Astrocyte of the cerebellum (primary cell): ENCODE measurements at places on chromosomes 7 and 10.

- no peak for DNase-seq
Measured at GRCh38 chr7:23894892-23895569, 185.0 kb downstream of the STK31 start.

DNA sequence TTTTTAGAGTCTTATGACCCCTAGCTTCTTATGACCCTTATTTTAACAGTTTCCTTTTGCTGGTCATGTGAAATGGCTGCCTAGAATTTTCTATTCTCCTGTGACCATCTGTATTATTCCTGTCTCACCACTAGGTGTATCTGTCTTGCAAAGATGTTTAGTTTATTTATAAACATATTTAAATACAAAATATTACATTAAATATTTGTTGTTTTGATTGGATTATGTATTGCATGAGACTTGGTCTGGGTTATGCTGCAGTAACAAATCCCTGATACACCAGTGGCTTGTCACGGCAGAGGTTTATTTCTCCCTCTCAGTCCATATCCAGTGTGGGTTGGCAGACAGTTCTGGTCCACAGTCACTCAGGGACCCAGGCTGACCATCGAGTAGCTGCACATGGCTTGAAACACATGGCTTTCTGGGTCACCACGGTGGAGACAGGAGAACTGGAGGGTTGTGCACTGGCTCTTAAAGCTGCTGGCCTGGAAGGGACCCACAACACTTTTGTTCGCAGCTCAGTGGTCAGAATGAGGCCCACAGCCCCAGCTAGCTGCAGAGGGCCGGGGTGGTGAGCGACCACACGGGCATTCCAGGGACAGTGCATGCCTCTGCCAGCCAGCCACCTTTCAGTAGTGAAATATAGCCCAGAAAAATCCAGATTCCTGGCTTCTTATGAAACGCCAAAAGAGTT lies 7.4 kb downstream of the RASSF4 start:
- DNase-seq = no peak

DNA sequence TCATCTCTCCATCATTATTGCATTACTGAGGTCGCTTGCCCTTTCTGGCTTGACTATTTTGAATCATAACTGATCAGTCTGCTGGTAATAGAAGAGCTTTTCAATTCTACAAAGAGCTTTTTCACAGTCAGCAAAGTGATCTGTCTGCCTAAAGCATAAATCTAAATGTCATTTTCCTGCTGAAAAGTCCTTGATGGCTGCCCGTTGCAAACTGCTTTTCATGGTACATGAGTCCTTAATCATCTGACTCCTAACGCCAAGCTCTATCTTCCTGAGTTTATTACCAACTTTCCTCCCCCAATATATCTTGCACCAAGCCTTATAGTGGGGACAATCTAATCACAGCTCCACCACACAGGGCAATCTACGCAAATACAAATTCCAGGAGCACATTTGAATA lies 39.8 kb downstream of the THSD7A start:
- DNase-seq = no peak

- DNase-seq = no peak
Measured at GRCh38 chr7:110762546-110763225, 328.2 kb upstream of the LRRN3 start.

DNA sequence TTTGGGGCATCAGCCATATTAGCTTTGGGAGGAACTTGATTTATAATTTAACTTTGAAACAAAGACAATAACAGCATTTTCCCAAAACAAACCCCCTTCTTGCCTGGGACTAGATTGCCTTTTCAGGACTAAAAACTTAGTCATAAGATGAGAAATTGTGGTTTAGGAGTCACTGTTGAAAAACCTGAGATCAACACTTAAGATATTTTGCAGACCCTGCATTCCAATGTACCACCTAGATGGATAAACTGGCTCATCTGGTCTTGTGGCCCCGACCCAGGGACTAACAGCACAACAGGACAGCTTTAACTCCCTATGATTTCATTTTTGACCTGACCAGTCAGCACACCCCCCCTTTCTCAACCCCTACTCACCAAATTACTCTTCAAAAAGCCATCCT lies 1165.4 kb downstream of the XPNPEP1 start:
- DNase-seq = no peak

- no peak for DNase-seq
Measured at GRCh38 chr10:5662708-5663579, 3.5 kb downstream of the ASB13 start.

GRCh38 chr10:121171825-121172787 lies 320.9 kb downstream of the WDR11 start:
- no peak for DNase-seq

- peak; percentile 86 for DNase-seq
Measured at GRCh38 chr7:44184206-44184872, 4.9 kb downstream of the GCK start.
